ENCODE measurements at places on chromosomes 4 and X.

GRCh38 chrX:31318866-31319265 is 247.0 kb upstream of the FTHL17 start:
- DNase-seq, result no peak

GRCh38 chr4:19650903-19651864 is 600.5 kb upstream of the SLIT2 start:
- no peak for DNase-seq

DNA sequence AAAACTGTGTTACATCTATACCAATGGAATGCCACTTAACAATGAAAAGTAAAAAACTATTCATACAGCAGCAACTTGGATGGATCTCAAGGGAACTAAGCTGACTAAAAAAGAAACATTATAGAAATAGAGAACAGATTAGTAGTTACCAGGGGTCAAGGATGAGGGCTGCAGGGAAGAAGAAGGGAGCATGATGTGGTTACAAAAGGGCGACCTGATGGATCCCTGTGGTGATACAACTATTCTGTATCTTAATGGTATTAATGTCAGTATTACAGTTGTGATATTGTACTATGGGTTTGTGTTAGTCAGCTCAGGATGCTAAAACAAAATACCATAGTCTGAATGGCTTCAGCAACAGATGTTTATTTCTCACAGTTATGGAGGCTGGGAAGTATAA is 190.7 kb downstream of the ZNF674 start:
- no peak for DNase-seq

DNA sequence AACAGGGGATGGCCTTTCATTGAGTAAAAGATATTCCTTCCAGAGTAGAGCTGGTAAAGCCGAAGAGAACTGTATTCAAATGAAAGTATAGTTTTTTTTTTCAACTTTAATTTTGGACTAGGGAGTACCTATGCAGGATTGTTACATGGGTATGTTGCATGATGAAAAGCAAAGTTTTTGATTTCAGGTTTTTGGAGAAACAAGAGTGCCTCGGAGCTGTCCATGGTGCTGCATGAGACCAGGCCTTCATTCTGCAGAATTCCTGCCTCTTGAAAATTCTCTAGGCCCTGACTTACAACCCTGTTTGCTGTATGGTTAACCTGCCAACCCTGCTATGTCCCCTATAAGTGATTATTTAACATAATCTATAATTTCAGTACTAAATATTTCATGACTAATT is 1065.7 kb upstream of the FTHL17 start:
- DNase-seq, result no peak

GRCh38 chr4:156909010-156909409 is 62.6 kb downstream of the PDGFC start:
- no peak for DNase-seq

- no peak for DNase-seq
Measured at GRCh38 chr4:124318292-124318691, 394.2 kb downstream of the ANKRD50 start.

DNA sequence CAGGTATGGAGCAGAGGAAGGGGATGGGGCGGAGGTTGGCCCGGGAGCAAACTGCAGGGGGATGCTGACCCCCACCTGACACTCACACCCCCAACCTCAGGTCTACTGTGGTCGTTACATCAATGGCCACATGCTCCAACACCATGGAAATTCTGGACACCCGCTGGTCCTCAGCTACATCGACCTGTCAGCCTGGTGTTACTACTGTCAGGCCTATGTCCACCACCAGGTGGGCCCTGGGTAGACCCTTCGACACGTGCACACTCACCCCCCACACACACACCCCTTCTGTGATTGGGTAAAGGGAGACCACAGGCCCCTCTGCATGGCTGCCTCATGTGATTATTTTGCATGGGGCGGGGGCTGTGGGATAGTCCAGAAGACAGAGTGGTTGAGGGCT is 2.2 kb upstream of the ERAS start:
- DNase-seq, result no peak

DNA sequence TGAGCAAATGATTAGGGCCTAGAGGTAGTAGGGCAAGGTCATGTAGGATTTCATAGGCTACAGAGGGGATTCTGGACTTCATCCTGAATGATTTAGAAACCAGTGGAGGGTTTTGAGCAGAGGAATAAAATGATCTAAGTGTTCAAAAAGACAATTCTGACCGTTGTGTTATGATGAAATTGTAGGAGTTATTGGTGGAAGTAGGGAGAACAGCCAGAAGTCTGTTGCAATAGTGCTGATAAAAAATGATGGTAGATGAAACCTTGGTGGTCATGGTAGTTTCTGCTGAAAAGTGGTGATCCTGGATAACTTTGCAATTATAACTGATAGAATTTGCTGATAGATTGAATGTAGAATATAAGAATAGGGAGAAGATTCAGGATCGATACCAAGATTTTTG is 60.2 kb downstream of the MID1IP1 start:
- DNase-seq, result no peak

DNA sequence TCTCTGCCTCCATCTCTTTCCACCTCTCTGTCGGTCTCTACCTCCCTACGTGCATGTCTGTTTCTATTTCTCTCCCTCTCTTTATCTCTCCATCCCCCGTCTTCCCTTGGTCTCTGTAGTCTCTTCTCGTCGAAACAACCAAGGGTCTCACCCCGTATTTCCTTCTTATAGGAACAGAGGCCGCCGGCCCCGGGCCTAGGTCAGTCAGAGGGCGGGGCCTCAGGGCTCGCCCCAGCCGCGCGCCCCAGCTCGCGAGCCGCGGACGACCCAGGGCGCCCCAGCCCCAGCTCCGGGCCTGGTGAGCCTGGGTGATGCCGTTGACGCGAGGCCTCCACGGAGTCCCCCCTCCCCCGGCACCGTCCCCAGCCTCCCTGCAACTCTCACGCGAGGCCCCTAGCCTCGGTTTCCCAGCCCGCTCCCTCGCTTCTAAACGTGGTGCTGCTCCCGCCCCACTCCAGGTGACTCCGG is 6.6 kb downstream of the TIMM17B start:
- DNase-seq, result no peak

DNA sequence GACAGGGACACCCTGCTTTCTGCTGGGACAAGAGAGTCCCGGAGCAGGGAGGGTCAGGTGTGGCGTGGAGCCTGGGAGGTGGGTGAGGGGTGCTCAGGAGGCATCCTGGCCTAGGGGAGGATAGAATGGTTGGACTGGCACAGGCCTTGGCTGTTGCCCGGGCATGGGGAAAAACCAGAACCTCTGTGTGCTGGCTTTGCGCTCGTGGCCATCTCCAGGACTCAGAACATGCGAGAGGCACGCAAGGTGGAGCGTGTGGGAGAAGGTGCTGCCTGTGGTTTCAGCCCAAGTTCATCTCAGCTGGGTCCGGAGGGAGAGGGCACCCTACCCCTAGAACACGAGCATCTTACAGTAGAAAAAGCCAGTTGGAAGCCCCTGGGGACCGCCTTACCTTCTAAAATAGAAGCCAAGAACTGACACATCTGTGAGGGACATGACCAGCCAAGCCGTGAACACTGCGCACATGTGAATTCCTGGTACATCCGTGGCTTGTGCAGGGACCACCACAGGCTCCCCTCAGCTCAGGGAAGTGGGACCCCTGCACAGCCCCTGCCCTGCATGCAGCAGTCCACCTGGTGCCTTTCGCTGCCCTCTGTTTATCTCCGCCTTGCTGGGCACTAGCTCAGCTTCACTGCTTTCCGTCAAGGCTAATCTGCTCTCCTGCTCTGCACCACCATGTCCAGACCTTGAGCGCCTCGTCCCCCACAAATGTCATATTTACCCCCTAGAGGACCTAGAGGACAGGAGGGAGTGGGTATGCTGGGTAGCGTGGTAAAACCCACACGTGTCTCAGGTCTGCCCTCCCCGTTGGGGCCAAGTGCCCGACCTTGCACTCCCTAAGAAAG is 13.5 kb downstream of the MSANTD1 start:
- DNase-seq, result no peak
